ENCODE measurements at places on chromosomes 5 and 9. TPM values are rescaled to one million over a fixed set of nuclear protein-coding genes. Genes with fewer than 3 reads are reported as not detected.

Gene SLC45A2
- under 0.01 TPM for total RNA-seq

Gene GSN
- 171 TPM for total RNA-seq

Gene PTCD2
- total RNA-seq: 8.5 TPM

Gene CCNI2
- total RNA-seq: not detected

Gene DMRT3
- total RNA-seq: not detected

Gene GDF9
- 0.15 TPM for total RNA-seq

Gene FSTL4
- total RNA-seq: not detected

Gene CBY3
- not detected for total RNA-seq

Gene FBP2
- total RNA-seq: not detected

Gene OTP
- total RNA-seq: not detected

Gene IFNA21
- not detected for total RNA-seq

Gene PCDHGB2
- 0.50 TPM for total RNA-seq

Gene IGFBPL1
- not detected for total RNA-seq
